ENCODE measurements at places on chromosomes 1 and 21.

DNA sequence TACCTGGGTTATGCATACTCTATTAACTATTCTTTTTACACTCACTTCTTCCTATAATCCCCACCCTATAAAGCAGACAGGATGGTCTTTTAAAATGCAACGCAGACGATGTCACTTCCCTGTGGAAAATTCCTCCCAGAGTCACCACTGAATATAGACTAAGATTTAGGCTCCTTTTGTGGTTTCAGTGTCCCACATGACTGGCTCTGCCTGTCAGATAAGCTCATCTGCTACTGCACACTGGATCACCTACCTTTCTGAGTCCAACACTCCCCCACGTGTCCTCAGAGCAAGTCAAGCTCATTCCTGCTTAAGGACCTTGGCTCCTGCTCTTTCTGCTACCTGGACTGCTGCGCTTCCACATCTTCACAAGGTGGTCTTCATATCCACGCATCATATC, 73.0 kb upstream of the SIPA1L2 start:
- DNase-seq, result no peak

DNA sequence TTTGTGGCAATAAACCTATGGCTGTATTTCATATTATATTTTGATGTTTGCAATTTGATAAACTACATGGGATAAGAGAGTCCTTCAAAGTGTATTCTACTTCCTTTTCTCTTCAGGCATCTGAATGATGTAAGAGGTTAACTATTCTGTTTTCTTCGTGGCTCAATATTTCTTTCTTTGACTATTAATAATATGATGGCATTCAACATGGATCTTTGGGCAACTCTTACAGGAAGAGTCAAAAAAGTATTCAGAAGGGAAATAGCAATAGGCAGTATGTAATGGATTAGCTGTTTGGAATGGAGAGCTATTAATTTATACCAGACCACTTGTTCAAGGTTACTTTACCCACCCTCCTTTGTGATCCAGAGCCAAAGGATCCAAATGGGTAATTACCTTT, 74.4 kb downstream of the HMCN1 start:
- no peak for DNase-seq

GRCh38 chr1:113303267-113303666, 87.0 kb upstream of the MAGI3 start:
- no peak for DNase-seq

GRCh38 chr1:53666566-53666965, 72.4 kb downstream of the GLIS1 start:
- no peak for DNase-seq
